Esophagus squamous epithelium (tissue), 5 donors: ENCODE measurements at places on chromosomes 12 and 14.

DNA sequence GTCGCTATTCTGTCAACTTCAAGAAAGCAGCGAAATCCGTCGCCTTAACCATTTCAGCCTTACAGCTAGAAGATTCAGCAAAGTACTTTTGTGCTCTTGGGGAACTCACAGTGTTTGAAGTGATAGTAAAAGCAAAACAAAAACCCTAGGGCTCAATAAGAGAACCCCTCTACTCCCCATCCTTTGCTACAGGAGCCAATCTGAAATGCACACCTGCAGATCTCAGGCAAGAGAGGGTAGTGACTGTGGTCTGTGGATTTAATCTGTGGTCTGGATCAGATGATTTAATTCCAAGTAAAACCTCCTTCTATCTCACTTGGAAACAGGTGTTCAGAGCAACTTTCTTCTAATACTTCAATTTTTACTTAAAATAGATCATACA, 422.9 kb upstream of the OR4E1 start:
- no peak for DNase-seq

DNA sequence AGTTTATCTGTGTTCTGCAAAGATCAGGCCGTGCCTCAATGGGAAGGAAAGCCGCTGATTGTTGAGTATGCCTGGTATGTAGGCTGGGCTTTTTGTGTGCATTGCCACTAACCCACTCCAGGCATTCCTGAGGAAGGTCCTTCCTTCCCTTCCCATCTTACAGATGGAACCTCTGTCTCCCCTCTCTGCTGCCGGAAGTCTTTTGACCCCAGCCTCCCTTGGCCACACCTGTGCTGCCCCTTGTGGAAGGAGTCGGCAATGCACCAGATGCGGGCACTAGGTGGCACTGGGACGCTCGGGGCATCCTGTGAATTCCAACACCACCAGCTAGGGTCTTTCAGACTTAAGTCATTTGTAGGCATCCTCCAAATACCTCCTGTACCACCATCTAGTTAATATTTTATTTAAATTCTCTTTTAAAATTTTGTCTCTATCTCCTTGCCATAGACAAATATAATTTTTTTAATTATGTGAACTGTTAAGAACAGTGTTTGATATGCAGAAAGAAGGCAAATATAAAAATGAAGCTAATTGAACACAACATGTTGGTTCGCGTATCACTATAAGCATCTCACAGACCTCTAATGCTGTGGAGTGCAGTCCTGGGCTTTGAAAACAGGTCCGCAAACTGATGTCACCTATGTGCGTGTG, 99.6 kb downstream of the RIN3 start:
- no peak for DNase-seq

GRCh38 chr12:51484119-51484518, 59.5 kb downstream of the SLC4A8 start:
- DNase-seq: no peak

DNA sequence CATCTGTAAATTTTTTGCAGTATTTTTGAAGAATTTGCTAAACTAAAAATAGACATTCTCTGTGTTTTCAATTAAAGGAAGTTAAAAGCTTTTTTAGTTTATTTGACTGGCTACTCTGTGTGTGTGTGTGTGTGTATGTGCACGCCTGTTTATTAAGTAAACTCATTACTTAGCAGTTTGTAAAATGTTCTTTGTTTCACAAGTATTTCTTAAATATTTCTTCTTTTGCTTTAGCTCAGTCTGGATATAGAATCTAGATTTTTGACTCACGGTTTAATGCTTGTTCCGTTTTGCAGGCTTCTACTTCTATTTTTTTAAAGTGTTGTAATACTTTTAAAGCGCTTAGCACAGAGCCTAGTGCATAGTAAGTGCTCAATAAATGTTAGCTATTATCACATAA, 46.5 kb upstream of the KCNMB4 start:
- no peak for DNase-seq

- no peak for DNase-seq
These were observed 676 bp downstream of the SERPINA3 start for GRCh38 chr14:94612580-94613554.

- DNase-seq: no peak
These were observed 56.6 kb downstream of the ZFYVE21 start for GRCh38 chr14:103772078-103772712.

DNA sequence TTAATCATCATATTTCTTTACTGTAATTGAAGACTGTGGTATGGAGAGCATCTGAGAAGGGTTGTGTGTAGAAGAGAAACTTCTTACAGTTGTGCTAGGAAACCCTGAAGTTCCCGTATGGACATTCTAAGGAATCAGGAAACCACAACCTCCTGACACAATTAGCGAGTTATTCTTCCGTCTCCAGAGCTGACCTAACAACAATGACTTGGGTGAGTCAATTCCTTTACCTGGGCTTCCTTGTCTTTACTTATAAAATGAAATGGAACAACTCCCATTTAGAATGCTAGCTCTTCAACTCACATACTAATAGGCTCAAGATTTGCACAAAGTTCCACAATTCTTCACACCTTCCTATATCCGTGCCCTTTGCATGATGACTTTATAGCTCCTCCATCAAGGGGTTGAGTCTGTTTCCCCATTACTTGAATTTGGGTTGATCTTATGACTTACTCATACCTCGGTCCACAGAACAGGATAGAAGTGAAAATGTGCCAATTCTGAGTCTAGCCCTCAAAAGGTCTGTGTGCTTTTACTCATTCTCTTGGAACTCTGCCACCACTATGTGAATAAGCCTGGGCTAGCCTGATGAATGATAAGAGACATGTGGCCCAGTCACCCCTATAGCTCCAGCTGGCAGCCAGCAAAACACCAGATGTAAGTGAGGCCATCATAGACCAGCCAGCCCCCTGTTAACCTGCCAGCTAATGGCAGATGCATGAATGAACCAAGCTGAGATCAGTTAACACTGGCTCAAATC, 459.4 kb downstream of the ETNK1 start:
- no peak for DNase-seq

- DNase-seq: no peak
These were observed 48.6 kb downstream of the PCNX1 start for GRCh38 chr14:70955543-70956480.

GRCh38 chr12:53659011-53659551, 16.8 kb downstream of the ATP5MC2 start:
- no peak for DNase-seq

GRCh38 chr14:23380197-23380914, 3.5 kb downstream of the CMTM5 start:
- DNase-seq: no peak

GRCh38 chr14:75170772-75171171, 5.6 kb downstream of the TMED10 start:
- no peak for DNase-seq

DNA sequence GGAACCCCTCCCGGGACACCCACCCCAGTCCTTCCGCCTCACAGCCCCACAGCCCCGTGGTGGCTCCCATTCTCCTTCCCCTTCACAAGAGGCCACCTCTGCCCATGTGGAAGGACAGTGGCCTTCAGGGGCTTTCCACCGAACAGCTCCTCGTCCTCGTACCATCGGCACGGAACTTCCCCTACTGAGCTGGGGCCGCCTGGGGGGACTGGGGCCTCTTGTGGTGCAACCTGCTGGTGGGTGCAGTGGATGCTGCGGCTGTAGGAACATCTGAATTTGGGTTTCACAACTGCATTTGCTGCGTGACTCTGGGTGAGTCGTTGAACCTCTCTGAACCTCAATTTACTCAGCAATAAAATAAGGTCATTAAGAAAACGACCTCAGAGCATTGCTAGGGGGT, 50.9 kb downstream of the RFLNA start:
- no peak for DNase-seq

GRCh38 chr12:77847680-77848431, 17.2 kb downstream of the NAV3 start:
- DNase-seq: no peak

- no peak for DNase-seq
These were observed 115.5 kb downstream of the DHRS2 start for GRCh38 chr14:23751616-23752015.

- no peak for DNase-seq
These were observed 12.0 kb upstream of the DTX1 start for GRCh38 chr12:113044516-113044915.
